H1 (cell line): ENCODE measurements at places on chromosomes 11 and 22. TPM values are rescaled to one million over a fixed set of nuclear protein-coding genes. Genes with fewer than 3 reads are reported as not detected.

DNA sequence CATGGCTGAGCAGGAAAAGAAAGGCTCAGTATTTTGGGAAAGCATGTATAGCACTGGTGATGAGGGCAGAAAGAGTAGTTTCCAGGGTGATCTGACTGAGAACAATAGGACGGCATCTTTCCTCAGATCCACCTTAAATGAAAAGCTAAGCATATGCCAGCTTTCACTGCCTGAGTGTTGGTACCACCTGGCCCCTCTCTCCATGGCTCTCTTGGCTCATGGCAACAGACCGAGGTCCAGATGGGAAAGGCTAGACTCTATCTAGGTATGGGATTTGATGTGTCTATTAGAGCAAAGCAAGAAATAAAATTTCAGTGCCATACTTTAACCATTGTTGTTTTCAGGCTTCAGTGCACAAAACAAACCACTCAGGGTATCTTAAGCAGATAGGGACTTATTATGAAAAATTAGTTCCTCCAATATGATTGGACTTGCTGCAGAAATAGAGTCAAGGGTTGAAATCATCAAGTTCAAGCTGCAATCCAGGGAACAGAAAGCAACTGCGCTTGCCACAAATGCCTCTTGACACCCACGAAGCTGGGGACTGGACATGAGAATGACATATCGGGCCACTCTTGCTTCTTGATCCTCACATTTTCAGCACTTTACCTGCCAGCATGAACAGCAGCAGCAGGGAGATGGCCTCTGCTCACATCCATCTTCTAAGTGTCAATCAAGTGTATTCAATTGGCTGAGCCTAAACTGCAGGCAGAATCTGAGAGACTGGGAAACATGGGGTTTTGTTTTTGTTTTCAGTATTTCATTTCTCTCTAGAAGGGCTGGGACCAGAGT, 64.0 kb upstream of the SNX19 start:
- no peaks in the 10 kb centered on the region for H3K36me3 ChIP-seq
- H3K4me1 ChIP-seq = no peaks in the 10 kb centered on the region
- H3K4me3 ChIP-seq = no peak overlapping the region
- DNase-seq = no peak

GRCh38 chr11:7892059-7892699, 38.9 kb downstream of the OR10A6 start:
- no peaks in the 10 kb centered on the region for H3K36me3 ChIP-seq
- H3K27me3 ChIP-seq = peaks cover 1% of the 10 kb centered on the region
- H3K4me1 ChIP-seq = no peaks in the 10 kb centered on the region
- DNase-seq = no peak

- no peak overlapping the region for H3K27ac ChIP-seq
- peaks cover 13% of the 10 kb centered on the region for H3K4me1 ChIP-seq
- no peaks in the 10 kb centered on the region; the same call in 1 of the 2 replicates for H3K27me3 ChIP-seq
- no peaks in the 10 kb centered on the region for H3K36me3 ChIP-seq
- H3K4me3 ChIP-seq = no peak overlapping the region
- no peak for DNase-seq
Observed at GRCh38 chr11:95248666-95249467, 17.9 kb upstream of the SESN3 start.

DNA sequence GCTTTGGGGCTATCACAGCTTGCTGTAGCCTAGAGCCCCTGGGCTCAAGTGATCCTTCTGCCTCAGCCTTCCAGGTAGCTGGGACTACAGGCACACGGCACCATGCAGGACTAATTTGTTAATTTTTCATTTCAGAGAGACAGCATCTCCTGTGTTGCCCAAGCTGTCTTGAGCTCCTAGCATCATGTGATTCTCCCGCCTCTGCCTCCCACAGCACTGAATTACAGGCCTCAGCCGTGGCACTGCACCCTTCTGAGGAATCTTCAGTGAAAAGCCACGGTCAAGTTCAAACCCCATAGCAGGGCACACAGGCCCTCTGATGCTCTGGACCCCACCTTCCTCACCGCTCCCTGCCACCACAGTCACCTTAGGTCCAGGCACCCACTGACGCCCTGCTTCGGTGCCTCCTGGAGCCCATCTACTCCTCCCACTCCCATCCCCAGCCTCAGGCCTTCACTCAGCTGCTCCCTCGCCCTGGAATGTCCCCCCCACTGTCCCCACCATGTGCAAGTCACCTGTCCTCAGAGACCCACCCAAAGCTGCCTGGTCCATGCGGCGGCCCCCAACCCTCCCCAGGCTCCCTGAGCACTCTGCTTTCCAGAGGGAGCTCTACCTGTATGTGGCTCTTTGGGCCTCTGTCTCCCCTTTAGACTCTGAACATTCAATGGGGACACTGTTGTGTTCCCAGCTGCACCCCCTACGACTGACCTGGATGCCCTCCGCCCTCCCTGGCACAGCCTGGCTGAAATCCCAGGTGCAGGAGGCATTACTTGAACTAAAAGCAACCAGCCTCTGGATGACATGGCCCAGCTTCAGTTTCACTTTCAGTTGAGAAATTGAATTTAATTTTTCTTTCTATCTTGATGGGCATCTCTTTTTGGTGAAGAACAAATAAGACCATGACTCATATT, 1.6 kb downstream of the APOL2 start:
- DNase-seq = no peak
- H3K4me1 ChIP-seq = peaks cover 10% of the 10 kb centered on the region
- no peaks in the 10 kb centered on the region for H3K27me3 ChIP-seq
- H3K4me3 ChIP-seq = no peak overlapping the region

DNA sequence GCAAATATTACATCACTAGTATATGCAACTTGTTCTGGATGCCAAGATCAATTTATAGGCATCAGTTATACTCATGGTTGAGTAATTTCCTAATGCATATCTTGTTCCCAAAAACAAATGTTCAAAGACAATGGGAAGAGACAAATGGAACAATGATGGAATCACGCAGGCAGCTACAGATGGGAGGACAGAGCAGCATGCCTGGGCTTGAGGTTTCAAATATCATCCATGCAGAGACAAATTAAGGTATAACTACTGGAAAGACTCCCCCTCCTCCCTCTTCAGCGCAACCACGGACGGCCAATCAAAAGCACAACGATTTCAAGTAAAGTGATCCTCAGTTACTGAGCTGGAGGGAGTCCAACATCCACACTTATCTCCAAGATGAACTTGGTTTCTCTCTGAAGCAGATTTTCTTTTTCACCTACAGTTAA, 106.8 kb downstream of the CCDC83 start:
- H3K36me3 ChIP-seq = peaks cover 6% of the 10 kb centered on the region
- H3K27me3 ChIP-seq = no peaks in the 10 kb centered on the region
- no peak overlapping the region for H3K27ac ChIP-seq

GRCh38 chr11:70434813-70435278, 36.5 kb downstream of the CTTN start:
- H3K27me3 ChIP-seq = no peaks in the 10 kb centered on the region
- H3K27ac ChIP-seq = no peak overlapping the region
- peaks cover 60% of the 10 kb centered on the region for H3K36me3 ChIP-seq
- no peaks in the 10 kb centered on the region; the same call in 1 of the 2 replicates for H3K4me1 ChIP-seq
- no peak overlapping the region for H3K4me3 ChIP-seq

DNA sequence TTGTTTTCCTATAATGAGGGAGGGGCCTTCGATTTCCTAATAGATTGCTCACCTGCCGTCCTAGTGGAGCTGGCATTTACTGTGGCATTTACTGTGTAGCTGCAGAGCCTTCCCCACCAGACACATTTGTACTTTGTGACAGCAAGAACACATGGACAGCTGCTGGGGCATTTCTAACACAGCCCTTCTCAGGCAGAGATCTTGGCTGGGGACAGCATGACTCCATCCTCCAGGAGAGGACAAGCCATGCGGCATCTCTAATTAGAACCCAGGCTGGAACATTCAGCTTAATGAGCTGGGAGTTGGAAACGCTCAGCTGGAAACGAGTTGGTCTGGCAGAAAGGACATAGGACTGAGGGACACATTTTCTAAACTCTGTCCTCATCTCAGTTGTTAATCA, 887.5 kb downstream of the NTM start:
- no peak overlapping the region for H3K27ac ChIP-seq
- H3K4me1 ChIP-seq = no peaks in the 10 kb centered on the region
- no peak overlapping the region for H3K4me3 ChIP-seq

DNA sequence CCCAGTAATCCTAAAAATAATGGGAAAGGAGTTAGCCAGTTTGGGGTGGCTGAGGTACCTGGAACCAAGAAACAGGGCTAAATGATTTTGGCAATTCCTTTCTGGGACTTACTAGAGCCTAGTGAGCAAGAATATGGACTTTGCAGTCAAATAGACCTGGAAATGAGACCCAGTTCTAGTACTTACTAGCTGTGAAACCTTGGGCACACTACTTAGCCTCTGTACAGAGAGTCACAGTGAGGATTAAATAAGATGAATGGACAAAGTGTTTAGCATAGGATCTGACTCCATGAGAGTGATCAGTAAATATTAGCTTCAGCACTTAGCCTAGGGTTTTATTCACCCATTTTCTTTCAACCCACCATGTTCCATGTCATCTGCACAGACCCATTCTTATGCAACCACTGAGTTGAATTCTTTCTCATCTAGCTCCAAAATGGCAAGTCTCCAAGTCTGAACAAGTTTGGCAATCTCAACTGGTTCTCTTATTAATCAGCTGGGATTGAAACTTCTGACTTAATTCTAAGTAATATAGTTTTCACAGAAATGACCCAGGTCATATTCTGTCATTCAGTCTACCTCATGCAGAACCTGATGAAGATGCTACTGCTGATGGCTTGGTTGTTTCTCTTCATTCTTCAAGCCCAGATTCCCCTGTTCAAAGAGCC, 15.0 kb upstream of the SORL1 start:
- H3K27ac ChIP-seq = no peak overlapping the region
- H3K27me3 ChIP-seq = no peaks in the 10 kb centered on the region
- no peaks in the 10 kb centered on the region for H3K36me3 ChIP-seq

DNA sequence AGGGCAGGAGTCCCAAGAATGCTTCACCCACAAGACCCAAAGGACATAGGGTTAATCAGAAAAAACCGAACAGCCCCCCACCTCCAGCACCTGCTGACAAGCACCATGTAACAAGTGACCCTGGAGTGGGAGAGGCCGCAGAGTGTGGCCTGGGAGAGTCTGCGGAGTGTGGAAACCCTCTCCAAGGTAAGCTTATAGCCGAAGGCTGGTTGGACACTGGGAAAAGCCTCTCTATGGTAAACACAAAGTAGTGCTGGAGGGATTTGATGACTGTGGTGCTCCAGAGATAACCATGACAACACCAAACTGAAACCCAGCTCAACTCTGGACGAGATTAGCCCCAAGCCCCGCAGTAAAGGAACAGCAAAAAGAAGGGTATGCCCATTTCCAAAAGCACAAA, 19.2 kb downstream of the ASCL2 start:
- H3K4me3 ChIP-seq = no peak overlapping the region
- DNase-seq = no peak
- H3K36me3 ChIP-seq = no peaks in the 10 kb centered on the region
- no peaks in the 10 kb centered on the region for H3K27me3 ChIP-seq
- no peak overlapping the region for H3K27ac ChIP-seq

DNA sequence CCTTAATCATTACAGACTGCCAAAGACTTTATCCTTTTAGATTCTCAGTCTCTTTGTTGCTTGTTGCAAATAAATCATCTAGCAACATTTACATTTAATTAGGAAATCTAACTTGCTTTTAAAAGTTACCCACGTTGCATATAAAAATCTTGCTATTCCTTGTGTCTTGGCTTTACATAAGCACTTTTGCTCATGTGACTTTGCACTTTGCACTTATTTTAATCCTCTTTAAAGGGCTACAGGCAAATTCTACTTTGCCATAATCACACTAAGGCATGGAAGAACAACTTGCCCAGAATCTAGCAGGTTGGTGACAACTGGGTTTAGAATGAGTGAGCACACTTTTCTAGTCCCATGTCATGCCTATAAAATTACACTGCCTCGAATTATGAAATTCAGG, 25.9 kb downstream of the PRRG4 start:
- no peak overlapping the region for H3K27ac ChIP-seq
- H3K36me3 ChIP-seq = no peaks in the 10 kb centered on the region
- no peaks in the 10 kb centered on the region for H3K27me3 ChIP-seq
- DNase-seq = no peak
- H3K4me1 ChIP-seq = no peaks in the 10 kb centered on the region

The OR1S2 gene
- total RNA-seq = not detected in 2 replicates

The DERL3 gene
- 8.7 and 9.9 TPM in 2 replicates for total RNA-seq

The CCDC188 gene
- not detected in 2 replicates for total RNA-seq

The LINC01488 gene
- not detected in 2 replicates for total RNA-seq
